ENCODE measurements at places on chromosomes 11 and 22.

DNA sequence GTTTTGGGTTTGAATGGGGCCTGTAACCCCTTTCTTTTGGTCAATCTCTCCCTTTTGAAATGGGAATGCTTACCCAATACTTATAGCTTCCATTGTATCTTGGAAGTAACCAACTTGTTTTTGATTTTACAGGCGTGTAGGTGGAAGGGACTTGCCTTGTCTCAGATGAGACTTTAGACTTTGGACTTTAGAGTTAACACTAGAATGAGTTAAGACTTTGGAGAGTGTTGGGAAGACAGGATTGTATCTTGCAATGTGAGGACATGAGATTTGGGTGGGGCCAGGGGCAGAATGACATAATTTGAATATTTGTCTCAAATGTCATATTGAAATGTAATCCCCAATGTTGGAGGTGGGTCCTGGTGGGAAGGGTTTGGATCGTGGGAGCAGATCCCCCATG is 1466.9 kb downstream of the LRRC4C start:
- DNase-seq: no peak

DNA sequence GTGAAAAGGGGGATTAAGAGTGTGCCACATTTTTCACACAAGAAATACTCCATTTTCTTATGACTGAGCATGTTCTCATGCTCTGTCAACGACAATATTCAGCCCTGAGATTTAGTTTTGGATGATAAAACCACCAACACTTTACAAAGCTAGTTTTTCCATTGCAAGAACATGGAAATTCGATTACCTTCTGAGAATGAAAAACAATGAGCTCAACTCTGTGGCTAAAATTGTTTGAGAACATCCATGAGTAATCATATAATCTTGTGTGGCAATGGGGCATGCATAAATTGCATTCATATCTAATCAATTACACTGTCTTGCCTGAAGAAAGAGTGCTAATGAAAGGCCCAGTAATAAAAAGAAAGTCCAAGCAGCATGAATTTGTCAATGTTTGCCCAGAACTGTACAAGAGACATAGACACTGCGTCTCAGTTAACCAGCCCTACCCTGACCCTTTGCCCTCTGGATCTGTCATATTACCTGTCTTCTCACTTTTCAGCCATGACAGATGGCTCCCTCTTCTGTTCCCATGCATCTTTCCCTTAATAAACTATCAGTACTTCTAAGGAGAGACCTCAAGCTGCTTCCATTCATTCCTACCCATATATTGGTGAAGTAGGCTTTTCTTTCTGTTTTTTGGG is 253.4 kb downstream of the FAM76B start:
- DNase-seq: no peak

GRCh38 chr11:100741866-100742625 is 55.0 kb downstream of the ARHGAP42 start:
- DNase-seq: no peak

DNA sequence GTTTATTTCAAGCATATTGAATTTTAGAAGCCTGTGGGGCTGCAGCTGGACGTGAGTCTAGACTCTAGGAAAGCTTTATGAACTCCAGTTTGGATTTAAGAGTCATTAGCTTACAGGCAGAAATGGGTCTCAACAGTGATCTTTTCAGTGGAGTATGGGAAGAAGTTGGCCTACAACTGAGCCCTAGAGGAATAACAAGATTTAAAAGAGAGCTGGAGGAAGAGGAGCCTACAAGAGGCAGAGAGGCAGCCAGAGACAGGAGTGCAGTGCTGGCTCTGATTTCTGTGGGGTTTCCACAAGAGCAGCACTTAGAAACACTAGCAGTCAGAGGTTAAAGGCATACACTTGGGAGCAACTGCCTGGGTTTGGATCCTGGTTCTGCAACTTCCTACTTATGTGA is 17.9 kb downstream of the APOL5 start:
- no peak for DNase-seq

GRCh38 chr22:31681349-31682345 is 19.6 kb upstream of the PISD start:
- DNase-seq: no peak

DNA sequence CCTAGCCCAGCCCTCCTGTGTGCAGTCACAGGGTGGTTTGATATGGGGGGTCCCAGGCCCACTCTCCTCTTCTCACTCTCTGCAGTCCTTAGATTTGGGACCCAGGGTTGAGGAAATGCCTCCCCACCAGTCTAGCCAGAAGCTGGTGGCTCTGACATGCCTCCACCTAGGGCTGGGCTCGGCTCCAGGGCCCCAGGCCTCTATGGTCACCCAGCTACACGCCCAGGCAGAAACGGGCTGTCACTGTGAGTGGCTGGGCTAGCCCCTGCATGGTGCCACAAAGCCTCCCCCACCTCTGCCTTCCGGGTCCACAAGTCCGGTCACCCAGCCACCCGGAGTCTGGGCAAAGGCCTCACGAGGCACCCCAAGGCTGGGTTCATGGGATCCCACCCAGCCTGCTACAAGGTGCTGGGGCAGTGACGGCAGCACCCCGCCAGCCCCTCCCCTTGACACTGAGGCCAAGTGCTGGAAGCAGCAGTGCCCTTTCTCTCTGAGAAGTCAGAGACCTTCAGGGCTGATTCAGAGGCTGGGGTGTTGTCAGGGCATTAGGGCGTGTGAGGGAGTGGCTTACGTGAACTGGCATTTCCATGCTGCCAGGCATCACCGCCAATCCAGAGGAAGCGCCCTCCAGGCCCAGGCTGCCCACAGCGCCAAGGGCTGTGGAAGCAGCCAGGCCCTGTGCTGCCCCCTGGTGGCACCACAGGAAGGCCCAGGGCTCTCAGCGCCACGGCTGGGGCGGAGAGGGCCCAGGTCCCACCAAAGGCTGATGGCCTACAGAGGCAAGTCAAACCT is 638 bp upstream of the PITPNM1 start:
- DNase-seq: peak; percentile 85

- DNase-seq: no peak
These were observed 820.5 kb downstream of the BRD1 start for GRCh38 chr22:49007013-49007653.

DNA sequence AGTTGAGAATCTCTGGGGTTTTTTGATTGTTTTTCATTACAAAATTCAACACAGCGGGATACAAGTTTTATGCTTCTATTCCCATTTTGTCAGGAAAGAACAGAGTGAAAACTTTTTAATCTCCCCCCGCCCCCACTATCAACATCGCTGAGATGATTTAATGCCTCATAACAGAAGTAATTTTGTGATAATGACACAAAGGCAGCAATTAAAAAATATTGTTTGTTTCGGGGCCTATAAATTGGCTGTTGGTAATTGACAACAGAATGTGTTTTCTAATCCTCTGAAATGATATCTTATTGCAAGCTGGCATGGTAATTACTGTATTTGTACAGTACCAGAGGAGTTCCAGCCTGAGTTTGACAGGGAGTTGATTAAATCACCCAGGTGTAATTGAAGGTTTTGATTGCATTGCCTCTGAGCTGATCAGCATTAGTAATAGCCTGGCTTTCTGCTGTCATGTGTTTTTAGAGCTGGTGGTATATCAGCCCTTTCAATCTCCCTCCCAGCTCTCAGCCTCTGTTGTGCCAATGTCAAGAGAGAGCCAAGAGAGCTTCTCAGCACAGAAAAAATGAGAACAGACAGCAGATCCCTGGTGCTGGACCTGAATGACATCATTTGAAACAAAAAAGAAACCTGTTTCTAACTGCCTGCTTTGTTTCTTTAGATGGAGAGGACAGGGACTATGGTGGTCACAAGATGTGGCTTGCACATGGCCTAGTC is 265.1 kb downstream of the FAM76B start:
- DNase-seq: no peak

DNA sequence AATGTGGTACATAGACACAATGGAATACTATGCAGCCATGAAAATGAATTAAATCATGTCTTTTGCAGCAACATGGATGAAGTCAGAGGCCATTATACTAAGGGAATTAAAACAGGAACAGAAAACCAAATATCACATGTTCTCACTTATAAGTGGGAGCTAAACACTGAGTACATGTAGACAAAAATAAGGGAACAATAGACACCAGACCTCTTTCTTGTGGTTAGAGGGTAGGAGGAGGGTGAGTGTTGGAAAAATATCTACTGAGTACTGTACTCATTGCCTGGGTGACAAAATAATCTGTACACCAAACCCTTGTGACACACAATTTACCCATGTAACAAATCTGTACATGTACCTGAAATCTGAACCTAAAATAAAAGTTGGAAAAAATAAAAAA is 59.1 kb upstream of the ANO5 start:
- DNase-seq: no peak

DNA sequence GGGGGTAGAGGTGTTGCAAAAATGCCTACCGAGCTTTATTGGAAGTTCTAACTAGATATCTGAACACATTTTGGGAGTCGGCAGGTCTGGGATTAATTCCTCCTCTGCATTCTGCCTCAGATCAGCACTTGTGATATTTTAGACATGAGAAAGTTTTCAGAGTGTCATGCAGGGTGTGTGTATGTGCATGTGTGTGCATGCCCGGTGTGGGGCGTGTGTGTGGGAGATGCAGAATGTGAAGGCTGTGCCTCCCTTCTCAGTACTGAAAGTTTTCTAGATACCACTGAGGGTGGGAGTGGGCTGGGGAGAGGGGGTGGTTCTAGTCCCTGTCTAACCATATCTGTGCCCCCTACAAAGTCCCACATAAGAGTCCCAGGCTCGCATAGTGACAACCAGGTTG is 180.0 kb upstream of the NTM start:
- no peak for DNase-seq

- no peak for DNase-seq
These were observed 157.3 kb downstream of the SWAP70 start for GRCh38 chr11:9821008-9821752.

GRCh38 chr22:39725351-39726035 is 154.9 kb downstream of the CACNA1I start:
- DNase-seq: no peak

DNA sequence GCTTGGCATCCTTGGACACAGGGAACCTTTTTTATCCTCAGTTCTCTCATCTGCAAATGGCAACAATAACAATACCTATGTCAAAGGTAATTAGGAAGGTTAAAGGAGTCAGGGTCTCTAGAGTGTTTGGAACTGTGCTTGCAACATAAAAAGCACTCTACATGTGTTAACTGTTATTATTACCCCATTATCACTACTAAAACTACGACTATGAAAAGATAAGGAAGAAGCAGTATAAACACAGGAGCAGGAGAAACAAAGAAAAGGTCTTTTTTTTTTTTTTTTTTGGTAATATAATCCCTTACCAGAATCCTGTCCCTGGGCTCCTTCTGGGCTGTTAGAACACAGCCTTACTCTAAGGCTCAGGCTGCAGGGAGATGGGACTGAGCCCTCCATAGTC is 348.2 kb downstream of the CADM1 start:
- DNase-seq: no peak

DNA sequence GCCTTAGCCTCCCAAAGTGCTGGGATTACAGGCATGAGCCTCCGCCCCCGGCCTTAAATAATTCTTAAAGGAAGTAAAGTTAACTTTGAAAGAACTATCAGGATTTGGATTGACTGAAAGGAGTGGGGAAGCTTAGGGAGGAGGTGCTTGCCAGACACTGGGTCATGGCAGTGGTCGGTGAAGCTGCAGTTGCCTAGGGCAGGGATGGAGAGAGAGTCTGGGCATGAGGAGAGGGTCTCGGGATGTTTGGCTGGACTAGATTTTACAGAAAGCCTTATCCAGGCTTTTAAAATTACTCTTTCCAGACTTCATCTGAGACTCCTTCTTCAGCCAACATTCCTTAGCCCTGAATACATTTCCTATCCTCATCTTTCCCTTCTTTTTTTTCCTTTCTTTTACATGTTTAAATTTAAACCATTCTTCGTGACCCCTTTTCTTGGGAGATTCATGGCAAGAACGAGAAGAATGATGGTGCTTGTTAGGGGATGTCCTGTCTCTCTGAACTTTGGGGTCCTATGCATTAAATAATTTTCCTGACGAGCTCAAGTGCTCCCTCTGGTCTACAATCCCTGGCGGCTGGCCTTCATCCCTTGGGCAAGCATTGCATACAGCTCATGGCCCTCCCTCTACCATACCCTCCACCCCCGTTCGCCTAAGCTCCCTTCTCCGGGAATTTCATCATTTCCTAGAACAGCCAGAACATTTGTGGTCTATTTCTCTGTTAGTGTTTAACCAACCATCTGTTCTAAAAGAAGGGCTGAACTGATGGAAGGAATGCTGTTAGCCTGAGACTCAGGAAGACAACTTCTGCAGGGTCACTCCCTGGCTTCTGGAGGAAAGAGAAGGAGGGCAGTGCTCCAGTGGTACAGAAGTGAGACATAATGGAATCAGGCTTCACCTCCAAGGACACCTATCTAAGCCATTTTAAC is at the start of gene NNMT:
Gene NNMT, plus strand, starts transcription at position 724 of the 929 bp plus-strand sequence. Its CDS starts 158 bp downstream, at position 882.
- DNase-seq: no peak

GRCh38 chr22:39382410-39382809 is 17.2 kb upstream of the TAB1 start:
- no peak for DNase-seq

DNA sequence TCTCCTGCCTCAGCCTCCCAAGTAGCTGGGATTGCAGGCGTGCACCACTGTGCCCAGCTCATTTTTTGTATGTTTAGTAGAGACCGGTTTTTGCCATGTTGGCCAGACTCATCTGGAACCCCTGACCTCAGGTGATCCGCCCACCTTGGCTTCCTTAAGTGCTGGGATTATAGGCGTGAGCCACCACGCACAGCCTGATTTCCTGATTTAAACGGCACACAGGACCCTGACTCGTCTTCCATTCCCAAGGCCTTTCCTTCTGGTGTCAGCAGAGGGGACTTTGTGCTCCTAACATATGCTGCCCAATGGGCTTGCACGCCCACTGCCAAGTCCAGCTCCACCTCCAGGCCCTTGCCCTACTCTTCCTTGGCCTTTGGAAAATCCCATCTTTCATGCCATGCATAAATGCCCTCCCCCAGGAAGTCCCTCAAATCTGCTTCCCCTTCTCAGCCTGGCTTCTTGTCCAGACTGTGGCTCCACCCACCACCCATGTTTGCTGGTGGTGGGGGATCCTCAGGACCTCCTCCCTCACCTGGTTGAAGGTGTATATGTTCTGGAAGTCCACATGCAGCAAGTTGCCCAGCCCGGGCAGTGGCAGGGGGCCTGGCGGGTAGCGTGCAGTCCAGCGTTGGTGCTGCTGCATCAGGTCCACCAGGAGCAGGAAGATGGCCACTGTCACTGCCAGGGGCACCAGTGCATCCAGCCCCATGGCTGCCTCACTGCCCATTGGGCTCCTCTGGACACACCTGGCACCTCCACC is 23.9 kb upstream of the CYP2D6 start:
- DNase-seq: no peak

GRCh38 chr11:14075118-14076078 is 112.9 kb downstream of the SPON1 start:
- DNase-seq: no peak

- peak; percentile 68 for DNase-seq
These were observed 928 bp downstream of the FBXO7 start for GRCh38 chr22:32475468-32476010.
